Kidney epithelial cell (primary cell): ENCODE measurements at places on chromosomes 5 and 9. TPM values are rescaled to one million over a fixed set of nuclear protein-coding genes. Genes with fewer than 3 reads are reported as not detected.

GRCh38 chr5:125399885-125400284 lies 653.4 kb upstream of the ZNF608 start:
- no peak for DNase-seq

- no peak for DNase-seq
Observed at GRCh38 chr9:137742698-137743097, 123.9 kb downstream of the EHMT1 start.

DNA sequence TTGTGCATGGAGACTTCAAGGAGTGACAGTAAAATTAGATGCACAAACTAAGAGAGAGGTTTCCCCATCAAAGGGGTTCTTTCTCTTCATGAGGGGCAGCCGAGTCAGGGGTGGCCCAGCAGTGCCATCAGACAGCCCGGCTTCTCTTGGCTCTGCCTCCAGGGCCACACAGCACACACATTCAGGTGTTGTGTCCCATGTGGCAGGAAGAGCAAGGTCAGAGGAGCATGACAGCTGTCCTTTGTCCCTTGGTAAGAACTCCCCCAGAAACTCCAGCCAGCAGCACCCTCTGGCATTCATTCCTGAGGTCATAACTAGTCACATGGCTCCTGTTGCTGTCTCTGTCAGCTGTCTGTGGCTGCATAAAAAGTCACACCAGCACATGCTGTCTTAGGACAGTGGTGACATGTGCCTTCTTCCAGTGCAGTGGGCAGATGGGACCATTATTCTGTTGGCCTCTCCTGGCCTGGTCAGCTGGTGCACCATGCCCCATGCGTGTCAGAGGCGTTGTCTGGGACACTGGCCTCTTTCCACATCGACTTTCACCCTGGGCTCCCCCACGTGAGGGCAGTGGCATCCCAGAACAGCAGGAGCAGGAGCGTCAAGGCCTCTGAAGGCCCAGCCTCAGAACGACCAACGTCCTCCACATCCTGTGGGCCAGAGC lies 78.4 kb upstream of the OTULINL start:
- DNase-seq: no peak

- no peak for DNase-seq
Observed at GRCh38 chr9:118455788-118456187, 751.6 kb downstream of the TLR4 start.

DNA sequence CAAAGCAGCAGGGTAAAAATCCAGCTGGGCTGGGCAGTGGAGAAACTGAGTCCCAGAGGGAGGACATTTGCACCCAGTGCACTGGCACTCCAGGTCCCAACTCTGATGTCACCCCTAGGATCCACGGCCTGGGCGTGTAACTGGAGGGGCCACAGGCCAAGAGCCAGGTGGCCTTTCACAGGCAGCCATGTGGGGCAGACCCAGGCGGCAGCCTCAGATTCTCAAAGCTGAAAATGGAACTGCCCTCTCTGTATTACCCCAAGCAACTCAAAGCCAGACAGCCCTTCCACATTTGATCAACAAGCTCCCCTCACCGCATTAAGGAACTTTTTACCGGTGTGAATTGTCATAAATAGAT lies 46.7 kb downstream of the RASGEF1C start:
- no peak for DNase-seq

- no peak for DNase-seq
Observed at GRCh38 chr9:114706711-114707110, 24.7 kb upstream of the TEX48 start.

DNA sequence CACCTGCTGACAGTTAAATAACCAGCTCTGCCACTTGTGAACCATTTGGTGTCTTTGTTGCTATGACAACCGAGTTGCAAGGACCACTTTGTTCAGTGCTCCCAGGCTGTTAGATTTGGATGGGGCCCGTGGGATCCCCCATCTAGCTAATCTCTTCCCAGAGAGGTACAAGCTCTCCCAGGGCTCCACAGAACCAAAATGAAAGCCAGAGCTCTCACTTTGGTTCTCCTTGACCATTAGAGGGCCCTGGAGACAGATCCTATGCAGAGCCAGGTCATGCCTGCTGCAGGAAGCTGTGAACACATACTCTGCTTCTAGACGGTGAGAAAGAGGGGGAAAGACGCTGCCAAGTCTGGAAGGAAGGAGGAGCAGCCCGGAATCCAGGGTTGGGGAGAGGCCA lies 224.6 kb downstream of the GABBR2 start:
- DNase-seq: no peak

DNA sequence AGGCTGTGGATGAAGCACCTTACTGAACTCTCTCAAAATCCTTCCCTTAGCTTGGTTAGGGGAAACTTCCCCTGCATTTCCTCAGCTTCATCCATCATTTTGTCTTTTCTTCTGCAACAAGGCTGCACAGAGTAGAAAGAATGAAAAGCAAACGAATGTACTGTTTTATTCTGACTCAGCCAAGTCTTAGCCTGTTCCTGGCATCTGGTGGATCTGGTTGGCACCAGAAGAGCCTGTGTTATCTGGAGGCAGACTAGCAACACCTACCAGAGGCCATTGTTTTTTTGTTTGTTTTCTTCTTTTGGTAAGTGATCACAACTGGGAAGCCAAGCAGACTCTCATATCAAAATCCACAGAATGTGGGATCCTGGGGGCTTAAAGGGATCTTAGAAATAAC lies 200.7 kb downstream of the FANCC start:
- DNase-seq: no peak

DNA sequence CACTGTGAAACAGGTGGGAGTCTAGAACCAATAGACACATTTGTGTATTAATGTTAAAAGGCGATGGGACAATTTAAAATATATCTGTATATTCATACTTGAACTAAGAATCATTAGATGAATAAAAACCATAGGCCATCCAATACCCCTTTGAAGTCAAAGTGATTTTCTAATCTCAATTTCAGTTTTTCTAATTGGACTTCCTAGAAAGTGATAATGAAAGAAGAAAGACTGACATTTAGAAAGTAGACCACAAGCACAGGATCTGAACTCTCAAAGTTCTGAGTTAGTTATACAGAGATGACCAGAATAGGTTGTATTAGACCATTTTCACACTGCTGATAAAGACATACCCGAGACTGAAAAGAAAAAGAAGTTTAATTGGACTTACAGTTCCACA lies 412.8 kb upstream of the PIK3R1 start:
- DNase-seq: no peak

- DNase-seq: no peak
Observed at GRCh38 chr5:35476036-35476435, 141.6 kb upstream of the SPEF2 start.

- DNase-seq: no peak
Observed at GRCh38 chr5:25090854-25091253, 446.1 kb upstream of the CDH10 start.

GRCh38 chr5:79042188-79042587 lies 27.3 kb downstream of the DMGDH start:
- no peak for DNase-seq

- no peak for DNase-seq
Observed at GRCh38 chr5:177471610-177472356, 1.7 kb downstream of the DBN1 start.

DNA sequence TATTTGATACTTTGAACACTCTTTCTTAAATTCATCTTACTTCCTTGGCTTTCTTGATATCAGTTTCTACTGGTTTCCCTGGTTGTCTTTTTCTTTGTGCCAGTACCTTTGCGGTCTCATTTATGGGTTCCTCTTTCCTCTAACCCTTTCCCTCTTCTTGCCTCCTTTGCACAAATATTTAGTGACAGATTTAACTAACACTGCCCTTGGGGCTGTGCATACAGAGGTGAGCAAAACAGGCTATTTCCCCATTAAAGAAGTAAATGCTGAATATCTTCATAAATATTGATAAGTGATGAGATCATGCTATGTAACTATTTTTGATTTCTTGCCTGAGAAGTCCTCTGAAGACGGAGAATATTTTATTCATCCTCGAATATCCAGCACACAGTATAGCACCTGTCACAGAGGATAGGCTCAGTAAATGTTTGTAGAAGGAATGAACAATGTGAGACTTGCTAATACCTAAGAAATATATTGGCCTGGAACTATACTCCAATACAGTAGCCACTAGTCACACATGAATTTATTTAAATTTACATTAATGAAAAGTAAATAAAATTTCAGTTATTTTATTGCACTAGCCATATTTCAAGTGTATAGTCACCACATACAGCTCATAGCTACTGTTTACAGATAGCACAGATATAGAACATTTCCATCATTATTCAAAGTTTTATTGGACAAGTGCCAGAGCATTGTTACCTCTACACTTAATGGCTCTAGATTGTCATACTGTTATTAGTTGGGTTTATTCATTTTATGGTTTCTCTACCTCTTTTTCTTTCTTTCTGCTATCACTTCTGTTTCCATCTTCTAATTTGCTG lies 90.4 kb downstream of the RIC1 start:
- no peak for DNase-seq

DNA sequence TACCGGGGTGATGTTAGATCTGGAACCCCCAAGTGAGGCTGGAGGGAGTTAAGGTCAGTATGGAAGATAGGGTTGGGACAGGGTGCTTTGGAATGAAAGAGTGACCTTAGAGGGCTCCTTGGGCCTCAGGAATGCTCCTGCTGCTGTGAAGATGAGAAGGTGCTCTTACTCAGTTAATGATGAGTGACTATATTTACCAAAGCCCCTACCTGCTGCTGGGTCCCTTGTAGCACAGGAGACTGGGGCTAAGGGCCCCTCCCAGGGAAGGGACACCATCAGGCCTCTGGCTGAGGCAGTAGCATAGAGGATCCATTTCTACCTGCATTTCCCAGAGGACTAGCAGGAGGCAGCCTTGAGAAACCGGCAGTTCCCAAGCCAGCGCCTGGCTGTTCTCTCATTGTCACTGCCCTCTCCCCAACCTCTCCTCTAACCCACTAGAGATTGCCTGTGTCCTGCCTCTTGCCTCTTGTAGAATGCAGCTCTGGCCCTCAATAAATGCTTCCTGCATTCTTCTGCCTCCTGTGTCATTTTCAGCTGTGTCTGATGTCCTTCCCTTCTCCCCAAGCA lies 2.3 kb upstream of the MYOZ3 start:
- DNase-seq: no peak

DNA sequence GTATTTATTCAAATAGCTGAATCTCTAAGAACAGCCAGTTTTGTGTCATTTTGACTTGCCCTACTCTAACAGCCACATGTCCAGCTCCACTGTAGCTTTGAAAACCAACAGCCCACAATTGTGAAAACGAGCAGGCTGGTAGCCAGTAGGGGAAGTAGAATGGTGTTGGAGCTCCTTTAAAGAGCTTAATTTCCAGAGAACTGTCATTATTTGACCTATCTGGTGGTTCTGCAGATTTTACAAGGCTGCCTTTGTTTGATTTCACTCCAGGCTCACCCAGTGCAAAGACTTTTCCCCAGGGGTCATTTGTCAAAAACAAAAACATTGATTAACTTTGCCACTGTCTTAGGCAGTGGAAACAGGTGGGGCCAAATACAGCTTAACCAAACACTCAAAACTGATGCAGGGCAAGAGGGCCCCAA lies 3.2 kb upstream of the PJA2 start:
- no peak for DNase-seq

DNA sequence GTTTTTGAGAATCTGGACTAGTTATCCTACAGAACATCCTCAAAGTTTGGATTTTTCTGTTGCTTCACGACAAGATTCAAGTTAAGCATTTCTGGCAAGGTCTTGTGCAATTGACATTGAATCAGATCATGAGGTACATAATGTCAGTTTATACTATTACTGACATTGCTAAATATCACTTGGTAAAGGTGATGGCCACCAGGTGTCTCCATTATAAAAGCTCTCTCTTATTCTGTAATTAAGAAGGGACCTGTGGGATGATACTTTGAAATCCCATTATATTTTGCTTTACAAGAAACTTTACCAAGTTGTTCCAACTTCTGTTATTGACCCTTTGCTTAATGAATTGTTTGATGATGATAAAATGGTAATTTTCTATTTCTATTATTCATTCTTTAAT lies 131.0 kb upstream of the ASTN2 start:
- DNase-seq: no peak

DNA sequence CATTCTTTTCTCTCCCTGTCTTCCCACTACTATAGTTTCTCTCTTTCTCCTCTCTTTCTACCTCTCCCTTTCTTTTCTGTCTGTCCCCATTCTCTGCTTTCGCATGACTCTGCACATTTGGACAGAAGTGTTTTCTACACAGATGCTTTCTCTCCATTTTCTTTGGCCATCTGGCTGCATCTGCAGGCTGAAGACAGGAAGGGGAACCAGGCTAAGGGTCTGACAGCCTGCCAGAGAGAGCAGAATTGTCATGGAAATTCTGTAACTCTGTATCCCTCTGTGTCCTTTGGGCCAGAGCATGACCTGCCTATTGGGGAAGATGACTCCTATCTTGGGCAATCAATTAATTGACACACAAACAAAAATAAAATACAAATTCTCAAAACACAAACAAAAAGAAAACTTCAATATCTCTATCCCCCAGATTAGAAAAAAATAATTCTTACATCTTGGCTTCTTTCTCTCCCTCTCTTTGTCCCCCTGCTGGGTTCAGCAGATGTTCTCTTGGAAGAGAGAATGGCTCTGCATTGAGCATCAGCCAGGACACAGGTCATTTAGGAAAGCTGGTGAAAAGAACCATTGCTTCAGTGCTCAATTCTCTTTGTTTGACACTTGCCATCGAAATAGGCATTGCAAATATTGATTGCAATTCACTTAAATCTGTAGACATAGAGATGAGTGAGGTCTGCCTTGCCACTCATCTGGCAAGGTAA lies 415.9 kb upstream of the KLF4 start:
- DNase-seq: no peak

DNA sequence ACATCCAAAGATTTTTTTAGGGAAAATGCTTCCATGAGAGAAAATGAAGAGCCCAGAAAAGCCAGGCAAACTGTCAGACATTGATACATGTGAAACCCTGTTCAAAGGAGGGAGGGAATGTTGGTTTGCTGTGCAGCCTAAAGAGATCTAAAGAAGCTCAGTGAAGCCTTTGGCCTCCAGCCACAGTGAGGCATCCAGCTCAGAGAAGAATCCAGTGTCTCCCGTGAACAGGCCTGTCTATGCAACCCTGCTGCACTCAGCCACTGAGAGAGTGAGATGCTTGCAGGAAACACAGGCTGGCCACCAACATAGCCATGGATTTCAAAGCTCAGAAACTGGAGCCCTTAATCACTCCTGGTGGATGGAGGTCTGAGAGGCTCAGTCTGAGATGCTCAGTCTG lies 171.4 kb upstream of the PLCXD3 start:
- DNase-seq: no peak

- DNase-seq: no peak
Observed at GRCh38 chr5:113937301-113937700, 423.8 kb downstream of the YTHDC2 start.

- no peak for DNase-seq
Observed at GRCh38 chr5:149114403-149115312, 26.6 kb upstream of the ABLIM3 start.

- no peak for DNase-seq
Observed at GRCh38 chr5:56126487-56127179, 106.5 kb downstream of the ANKRD55 start.

GRCh38 chr9:2818804-2819121 lies 25.1 kb downstream of the PUM3 start:
- DNase-seq: no peak

GRCh38 chr9:35827486-35827885 lies 1.0 kb downstream of the FAM221B start:
- DNase-seq: no peak

GRCh38 chr5:131534974-131535373 lies 100.1 kb downstream of the RAPGEF6 start:
- no peak for DNase-seq

GRCh38 chr5:38613992-38614836 lies 57.8 kb upstream of the LIFR start:
- no peak for DNase-seq

Gene N4BP3
- 6.0 and 6.8 TPM in 2 replicates for total RNA-seq

Gene TRIM36
- total RNA-seq: 5.0 and 7.9 TPM in 2 replicates

Gene IFNW1
- total RNA-seq: not detected in 2 replicates

Gene THBS4
- total RNA-seq: 2.6 and 2.9 TPM in 2 replicates

Gene F2RL1
- total RNA-seq: 144 TPM in 2 replicates

Gene FOXD4L4
- 0.07 TPM in 1 of 2 replicates, not detected in the other for total RNA-seq

Gene TRMT10B
- total RNA-seq: 3.5 and 4.2 TPM in 2 replicates

Gene PCDHB3
- total RNA-seq: 1.9 and 2.7 TPM in 2 replicates

Gene STARD4
- 45.8 and 56.1 TPM in 2 replicates for total RNA-seq
